Activated CD4-positive, alpha-beta T cell treated with anti-CD3 and anti-CD28 coated beads for 36 hours (primary cell): ENCODE measurements at places on chromosomes 3 and 15.

- no peak for DNase-seq
Observed at GRCh38 chr15:49902685-49903501, 216.1 kb downstream of the ATP8B4 start.

DNA sequence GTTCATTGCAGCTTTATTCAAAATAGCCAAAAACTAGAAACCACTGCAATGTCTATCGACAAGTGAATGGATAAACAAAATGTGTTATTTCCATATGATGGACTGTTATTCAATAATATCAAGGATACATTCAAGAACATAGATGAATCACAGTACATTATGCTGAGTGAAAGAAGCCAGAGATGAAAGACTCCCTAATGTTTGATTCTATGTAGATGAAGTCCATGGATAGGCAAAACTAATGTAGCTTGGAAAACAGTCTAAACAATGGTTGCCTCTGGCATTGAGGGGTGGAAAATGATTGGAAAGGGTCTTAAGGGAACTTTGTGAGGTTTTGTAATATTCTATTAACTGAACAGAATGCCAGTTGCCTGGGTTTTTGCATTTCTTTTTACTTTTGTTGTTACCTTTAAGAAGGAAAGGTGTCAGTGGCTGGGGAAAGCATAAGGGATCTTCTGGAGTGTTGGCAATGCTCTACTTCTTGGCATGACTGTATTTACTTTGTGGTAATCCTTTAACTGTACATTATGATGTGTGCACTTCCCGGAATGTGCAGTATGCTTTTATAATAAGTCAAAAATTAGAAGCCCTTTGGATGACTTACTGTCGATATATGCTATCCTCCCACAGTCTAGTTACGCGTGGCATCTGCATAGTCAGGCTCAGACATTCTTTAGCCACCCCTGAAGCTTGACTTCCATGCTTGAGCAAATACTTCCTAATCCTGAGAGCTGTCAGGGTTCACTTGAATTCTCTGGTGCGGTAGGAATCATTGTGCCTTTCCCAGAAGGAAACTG, 20.5 kb upstream of the ATP10A start:
- DNase-seq = no peak

DNA sequence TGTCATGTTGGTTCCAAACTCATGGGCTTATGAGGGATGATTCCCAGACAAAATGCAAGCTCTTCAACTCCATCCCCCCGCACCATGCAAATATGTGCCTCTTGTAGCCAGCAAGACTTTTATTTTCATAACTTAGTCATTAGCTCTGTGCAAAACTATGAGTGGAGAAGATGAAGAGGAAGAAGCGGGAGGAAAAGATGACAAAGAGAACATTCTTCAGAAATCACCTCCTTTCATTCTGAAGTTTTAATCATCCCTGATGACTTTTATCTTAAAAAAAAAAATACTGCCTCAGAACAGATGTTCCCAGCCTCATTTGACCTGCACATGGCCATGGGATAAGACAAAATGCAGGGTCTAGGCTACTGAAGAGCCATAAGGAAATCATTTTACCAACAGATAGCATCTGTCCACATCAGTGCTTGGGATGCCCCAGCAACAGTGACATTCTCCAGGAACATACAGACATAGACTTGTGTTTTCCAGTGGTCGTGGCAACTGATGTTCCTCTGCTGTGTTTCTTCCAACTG, 145.5 kb downstream of the WNT5A start:
- DNase-seq = no peak

- DNase-seq = no peak
Observed at GRCh38 chr3:16817197-16817596, 67.6 kb upstream of the PLCL2 start.
